Activated naive CD8-positive, alpha-beta T cell treated with anti-CD3 and anti-CD28 coated beads, Interleukin-2, amount 10 ng/mL, durations not matched to agents 7 days and 5 days (primary cell): ENCODE measurements at places on chromosomes 3 and 15. TPM values are rescaled to one million over a fixed set of nuclear protein-coding genes. Genes with fewer than 3 reads are reported as not detected.

The MESP2 gene
- not detected for total RNA-seq

The AGTR1 gene
- not detected for total RNA-seq

The PGBD4 gene
- 4.5 TPM for total RNA-seq

The SNURF gene
- total RNA-seq: 27.3 TPM

The TTBK2 gene
- 17.2 TPM for total RNA-seq

GRCh38 chr15:34869110-34869509, 73.8 kb upstream of the ACTC1 start:
- DNase-seq: no peak

DNA sequence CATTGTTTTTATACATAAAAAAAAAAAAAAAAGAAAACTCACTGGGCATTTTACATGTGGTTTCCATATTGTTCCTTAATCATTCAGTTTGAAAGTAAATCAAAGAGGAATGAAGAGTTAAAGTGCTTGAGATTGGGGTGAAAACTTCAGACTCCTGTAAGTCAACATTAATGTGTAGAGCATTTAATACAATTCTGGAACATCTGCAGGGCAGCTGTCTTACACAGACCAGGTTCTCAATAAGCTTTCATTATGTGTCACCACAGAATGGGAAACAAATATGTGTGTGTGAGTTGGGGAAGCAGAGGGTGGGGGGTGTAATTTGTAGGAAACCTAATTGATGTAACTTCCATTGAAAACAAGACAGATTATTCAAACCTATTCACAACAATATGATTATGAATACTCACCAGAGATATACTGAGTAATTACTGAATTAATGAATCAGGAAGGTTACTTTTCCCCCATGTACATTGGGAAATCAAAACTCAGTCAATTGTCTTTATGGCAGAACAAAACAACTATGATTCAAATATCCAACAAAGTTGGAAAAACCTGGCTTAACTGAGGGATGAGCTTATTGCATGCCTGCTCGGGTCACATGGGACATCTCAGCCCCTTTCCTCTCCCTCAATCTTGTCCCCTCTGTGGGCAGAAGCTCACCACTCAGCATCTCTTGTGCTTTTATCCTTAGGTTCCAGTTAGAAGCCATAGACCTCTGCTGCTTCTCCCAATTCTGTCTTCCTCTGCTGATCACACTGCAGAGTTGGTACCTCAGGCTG, 281.2 kb upstream of the THBS1 start:
- no peak for DNase-seq

DNA sequence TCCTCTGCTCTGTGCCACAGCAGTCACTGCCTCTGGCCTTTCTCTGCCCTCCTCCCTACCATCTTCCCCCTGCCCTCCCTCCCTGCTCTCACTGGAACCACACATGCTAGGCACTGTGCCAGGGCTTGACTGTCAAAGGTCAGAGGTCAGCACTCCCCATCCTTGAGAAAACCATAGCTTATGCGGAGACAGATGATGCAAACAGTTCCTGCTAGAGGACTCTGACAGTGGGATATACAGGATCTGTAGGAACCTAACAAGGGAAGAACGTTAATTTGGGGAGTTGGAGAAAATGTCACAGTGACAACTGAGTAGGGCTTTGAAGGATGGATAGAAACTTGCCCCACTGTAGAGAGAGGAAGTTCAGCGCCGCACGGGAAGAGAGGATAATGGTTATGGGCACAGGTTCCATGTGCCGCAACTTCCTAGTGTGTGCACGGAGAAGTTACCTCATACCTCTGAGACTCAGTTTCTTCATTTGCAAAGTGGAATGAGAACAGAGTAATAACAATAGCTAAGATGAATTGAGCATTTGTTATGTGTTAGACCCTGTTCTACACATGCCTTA, 29.3 kb upstream of the XYLB start:
- no peak for DNase-seq

DNA sequence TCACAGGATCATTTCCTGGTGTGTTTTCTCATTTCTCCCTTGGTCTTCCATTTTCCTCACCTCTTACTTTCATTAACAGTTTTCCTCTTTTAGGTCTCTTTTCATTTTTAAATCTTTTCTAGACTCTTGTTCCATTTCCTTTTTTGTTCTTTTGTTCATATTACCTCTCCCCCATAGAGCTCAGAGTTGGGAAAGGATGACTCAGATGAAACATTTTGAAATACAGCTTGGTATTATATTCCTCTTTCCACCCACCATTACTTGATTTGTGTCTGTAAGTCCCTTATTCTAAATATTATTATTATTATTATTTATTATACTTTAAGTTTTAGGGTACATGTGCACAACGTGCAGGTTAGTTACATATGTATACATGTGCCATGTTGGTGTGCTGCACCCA, 153.1 kb downstream of the VGLL3 start:
- no peak for DNase-seq

DNA sequence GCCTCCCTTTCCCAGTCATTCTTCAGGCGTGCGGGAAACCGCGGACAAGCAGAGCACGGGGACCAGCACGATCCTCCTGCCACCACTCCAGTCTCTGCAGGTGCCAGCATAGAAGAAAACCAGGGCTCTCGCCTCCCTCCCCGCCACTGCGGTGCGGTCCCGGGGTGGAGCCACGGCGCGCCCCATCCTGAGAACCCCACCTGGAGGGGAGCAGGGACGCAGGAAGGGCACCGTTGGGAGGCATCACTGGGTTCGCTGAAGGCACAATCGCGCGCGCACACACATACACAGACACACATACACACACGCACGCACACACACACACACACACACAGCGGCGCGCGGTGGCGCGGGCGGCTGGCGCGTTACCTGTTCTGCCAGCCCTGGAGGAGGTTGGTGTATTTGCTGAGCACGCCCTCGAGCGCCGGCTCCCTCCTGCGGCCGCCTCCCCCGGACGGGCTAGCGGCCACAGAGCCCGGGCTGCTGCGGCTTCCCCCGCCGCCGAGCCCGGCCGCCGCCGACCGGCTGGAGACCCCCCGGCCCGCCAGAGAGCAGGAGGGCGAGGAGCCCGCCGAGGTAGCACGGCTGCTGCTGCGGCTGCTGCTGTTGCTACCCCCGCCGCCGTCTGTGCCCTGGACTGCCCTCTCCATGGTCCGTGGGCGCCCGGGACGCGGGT, 394 bp downstream of the OSBPL10 start:
- DNase-seq: peak; percentile 62

GRCh38 chr3:155334914-155335723, 41.6 kb upstream of the STRIT1 start:
- DNase-seq: no peak
